Esophagus squamous epithelium (tissue), 5 donors: ENCODE measurements at places on chromosomes 5 and 9.

DNA sequence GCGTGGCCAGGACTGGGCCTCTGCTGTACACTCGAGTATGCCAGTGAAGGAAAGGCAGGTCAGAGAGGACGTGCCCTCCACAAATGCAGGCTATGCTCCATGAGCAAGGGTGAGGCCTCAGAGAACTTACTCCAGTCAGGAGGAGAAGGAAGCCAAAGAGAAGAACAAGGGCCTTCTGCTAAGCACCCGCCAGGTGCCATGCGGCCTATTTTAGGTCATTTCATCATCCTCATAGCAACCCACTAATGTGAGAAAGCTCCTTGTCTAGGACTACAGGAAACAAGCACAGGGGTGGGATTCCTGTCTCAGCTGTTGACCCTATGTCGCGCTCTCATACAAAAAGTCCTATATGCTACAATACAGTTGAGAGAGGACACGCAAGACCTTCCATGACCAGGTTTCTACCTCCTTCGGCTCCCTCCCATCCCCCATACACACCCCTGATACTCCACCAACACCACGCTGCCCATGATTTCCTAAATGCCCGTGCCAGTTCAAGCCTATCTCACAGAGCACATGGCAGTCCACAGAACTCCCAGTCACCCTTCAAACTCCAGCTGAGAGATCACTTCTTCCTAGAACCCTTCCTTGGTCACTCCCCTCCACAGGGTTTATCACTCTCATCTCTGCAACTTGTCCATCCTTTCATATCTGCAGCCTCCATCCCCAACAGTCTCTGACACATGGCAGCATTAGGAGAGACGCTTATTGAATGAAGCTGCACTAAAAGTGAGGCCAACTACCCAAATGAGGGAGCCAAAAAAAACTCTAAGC is 26.8 kb downstream of the PSMB7 start:
- no peak for DNase-seq

DNA sequence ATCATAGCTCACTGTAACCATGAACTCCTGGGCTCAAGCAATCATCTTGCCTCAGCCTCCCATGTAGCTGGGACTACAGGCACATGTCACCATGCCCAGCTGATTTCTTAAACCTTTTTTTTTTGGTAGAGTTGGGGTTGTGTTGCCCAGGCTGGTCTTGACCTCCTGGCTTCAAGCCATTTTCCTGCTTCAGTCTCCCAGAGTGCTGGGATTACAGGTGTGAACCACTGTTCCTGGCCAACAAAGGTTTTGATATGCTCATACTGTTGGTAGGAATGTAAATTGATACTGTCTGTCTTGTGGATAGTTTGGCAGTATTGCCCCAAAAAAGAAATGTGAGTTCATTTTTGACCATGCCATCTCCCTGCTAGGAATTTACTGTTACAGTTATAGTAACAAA is 77.4 kb upstream of the TMEM171 start:
- no peak for DNase-seq

GRCh38 chr9:110255463-110256379 is 586 bp downstream of the TXN start:
- DNase-seq = peak; percentile 6

- no peak for DNase-seq
Measured at GRCh38 chr5:37717613-37718431, 122.0 kb downstream of the GDNF start.

DNA sequence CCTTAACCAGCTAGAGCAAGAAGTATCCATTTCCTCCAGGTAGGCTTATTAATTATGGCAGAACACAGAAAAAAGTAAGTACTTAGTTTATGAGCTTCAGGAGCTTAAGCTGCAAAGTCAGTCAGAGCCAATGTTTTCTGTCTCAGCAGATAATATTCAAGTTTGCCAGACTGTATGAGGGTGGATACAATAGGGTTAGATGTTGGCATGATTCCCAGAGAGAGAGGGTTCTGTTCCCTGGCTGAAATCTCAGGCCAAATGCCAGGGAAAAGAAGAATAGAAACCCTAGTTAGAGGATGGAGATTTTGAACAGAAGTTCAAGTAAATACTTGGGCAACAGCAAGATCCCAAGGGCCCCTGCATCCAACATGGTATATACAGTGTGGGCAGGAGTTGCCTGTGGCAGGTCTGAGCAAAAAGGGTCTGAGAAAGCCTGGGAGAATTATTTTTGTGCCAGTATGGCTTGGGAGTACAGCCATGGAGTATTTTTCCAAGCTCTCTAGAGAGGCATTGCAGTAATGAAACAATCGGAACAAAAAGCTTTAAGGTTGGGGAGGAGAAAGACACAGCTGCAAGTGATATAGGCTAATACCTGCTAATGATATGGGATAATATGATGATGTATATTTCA is 31.0 kb upstream of the ISOC1 start:
- no peak for DNase-seq

- DNase-seq = no peak
Measured at GRCh38 chr5:83517072-83517687, 45.6 kb downstream of the VCAN start.

GRCh38 chr9:125493384-125493783 is 213.6 kb downstream of the MAPKAP1 start:
- no peak for DNase-seq

DNA sequence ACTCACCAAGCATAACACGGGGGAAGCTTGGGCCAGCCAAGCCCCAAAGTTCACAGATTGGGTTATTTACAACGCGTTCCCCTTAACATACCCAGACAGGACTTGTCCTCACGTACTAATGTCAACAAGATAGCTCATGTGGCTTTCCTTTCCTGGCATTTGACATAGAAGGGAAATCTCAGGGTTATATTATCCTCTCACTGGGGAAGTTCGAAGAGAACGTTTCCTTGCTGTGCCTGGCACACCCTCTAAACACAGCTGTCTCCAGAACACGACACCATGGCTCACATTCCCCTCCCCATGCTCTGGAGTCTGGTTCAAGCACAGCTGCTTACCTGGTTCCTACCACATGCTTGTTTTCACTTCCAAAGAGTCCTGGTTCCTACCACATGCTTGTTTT is 46.8 kb upstream of the OTULINL start:
- DNase-seq = no peak

- DNase-seq = no peak
Measured at GRCh38 chr5:170769898-170770416, 13.6 kb upstream of the GABRP start.

GRCh38 chr9:95766906-95767305 is 108.6 kb upstream of the ERCC6L2 start:
- DNase-seq = no peak

DNA sequence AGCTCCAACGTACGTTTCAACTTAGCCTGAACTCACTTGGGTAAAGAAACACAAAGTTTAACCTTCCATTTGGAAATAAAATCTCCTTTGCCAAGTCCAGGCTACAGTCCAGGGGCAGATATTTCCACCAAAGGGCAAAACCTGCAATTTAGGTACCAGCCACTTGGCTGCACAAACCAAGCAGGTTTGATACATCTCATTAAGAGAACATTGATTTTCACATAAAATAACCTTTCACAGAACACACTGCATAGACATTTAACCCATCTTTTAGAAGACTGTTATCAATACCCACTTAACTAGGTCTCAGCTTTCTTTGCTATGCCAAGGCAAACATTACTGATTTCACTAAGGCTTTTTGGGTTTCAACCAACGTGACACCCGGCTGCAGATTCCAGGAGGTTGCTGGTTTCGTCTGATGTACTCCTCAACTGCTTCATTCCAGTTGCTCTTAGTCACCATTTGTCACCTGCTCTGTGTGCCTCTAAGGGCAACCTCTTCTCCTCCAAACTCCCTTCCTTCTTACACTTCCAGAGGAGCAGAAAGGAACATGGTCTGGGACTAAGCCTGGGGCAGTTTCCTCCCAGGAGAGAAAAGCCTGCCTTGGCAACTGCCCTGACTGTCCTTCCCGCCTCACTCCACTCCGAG is 67.1 kb downstream of the EPB41L4B start:
- DNase-seq = no peak

DNA sequence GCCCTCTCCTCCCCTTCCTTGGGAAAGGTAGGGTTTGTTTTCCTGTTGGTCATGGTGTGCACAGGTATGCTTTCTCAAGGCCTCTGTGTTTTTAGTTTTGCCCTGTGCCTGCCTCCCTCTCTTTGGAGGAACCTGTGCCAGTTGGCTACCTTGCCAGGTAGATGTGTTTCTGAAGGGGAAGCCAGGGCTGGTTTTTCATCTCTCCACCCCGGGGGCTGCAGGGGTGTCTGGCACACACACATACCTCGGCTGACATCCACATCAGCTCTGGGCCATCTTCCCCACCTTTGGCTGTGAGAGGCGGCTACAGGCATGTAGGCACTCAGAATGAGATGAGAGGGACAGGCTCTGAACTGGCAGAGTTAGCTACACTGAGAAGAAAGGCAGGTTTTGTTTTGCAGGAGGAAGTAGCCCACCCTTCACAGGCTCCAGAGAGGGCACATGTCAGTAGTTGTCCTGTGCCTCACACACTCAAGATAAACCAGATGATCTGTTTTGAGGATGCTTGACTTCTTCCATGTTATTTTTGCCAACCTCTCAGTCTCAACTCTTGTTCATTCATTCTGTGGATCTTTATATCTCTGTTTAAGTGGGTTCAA is 9.7 kb downstream of the RGMB start:
- no peak for DNase-seq

DNA sequence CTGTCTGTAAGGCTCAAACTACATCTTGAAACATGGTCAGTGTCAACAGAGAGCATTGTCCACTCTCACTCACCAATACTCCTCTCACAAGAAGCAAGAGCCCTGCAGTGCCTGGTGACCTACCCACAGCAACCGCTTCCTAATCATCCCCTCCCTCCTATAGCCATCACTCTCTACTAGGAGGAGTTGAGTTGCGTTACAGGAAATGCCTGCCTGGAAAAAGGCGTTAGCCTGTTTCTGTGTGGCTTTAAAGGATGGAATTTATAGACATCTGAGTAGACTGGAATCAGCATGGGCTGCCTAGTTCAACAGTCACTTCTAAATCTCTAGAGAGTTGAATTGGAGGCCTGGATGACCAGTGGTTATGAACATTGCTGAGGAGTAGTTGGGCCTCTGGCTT is 108.3 kb upstream of the FER start:
- DNase-seq = no peak

DNA sequence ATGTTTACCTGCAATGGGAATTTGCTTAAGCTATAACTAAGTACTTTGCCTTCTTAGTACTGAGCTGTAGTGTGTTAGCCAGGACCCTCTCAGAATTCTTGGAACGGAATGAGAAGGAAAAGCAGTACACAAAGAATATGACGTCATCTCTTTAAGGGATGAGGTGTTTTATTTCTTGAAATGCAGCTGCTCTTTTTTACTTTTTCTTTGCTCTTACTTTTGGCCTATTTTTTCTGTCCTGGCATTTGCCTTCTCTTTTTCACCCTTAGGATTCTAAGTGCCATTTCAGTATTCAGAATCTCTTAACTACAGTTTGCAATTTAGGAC is 10.1 kb downstream of the KIF2A start:
- no peak for DNase-seq

DNA sequence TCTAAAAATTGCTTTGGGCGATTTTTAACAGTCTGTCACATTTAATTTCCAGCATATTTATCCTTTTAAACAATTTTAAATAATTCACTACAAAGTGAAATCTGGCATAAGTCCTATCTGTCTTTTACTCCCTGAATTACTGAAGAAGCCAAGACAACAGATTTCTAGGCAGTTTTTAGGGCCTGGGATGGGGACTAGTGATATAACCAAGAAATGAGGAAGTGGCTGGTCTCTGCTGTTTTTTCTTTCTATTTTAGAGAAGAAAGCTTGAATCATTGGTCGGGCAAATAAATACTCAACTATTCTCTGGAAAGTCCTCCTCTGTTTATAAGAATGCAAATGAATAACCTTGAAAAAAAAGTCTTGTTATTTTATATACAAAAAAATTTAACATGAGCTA is 79.7 kb upstream of the SSBP2 start:
- no peak for DNase-seq

DNA sequence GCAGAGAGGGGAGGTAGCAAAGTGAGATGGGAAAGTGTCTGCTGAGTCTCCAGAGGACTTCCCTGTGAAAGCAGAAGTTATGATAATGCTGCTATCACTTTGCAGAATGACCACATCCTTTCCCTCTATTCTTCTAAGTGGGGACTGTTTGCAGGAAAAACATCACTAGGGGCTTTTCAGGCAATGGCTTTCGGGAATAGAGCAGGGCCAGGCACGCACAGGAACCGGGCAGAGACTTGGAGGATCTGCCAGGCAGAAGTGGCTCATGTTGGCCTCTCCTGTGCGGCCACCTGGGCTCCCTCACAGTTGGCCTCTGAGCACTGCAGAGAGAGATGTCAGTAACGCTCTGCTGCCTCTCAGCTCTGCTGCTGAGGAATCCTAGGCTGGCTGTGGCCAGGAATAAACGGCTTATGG is 214.7 kb downstream of the MAST4 start:
- DNase-seq = no peak

GRCh38 chr5:169268019-169268418 is 32.9 kb downstream of the SLIT3 start:
- no peak for DNase-seq

DNA sequence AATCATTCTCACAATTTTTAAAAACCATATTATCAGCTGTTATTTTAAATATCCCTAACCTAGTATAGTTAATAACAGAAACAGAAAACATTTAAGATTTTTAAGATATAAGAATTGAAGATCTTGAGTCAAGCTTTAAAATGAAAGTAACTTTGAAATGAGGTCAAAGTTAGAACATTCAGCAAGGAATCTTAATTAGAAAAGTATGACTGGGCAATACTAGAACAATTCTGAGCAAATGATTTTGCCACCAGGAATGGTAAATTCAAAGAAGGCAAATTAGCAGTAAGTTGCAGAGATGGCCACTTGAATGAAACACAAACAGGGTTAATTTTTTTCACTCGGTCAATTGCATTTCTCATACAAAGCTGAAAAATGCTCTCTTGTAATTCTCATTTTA is 117.9 kb downstream of the NXNL2 start:
- no peak for DNase-seq

- no peak for DNase-seq
Measured at GRCh38 chr5:119385536-119386128, 29.8 kb downstream of the TNFAIP8 start.

- no peak for DNase-seq
Measured at GRCh38 chr5:123813937-123814624, 302.1 kb downstream of the CSNK1G3 start.

DNA sequence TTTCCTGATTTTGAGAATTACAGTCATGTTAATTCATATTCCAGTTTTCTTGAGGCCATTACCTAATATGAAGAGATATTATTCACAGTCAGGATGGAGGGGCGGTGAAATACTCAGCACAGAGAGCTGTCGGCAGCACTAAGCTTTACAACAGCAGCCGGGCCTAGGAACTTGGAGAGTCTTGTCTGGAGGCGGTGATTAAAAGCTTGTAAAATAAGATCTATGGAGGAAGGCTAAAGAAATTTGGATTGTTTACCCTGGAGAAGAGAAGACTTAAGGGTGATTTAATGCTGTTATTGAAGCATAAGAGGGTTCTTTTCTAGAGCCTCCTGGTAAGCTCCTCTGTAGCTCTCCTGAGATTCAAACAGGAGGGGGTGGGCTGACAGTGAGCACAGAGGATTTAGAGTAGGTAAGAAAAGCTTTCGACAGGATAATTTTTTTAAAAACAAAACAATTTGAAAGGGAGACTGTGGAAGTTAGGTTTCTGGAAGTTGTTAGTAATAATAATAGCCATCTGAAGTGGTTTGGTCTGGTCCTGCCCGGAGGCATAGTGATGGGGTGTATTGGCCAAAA is 406.3 kb upstream of the ADAMTSL1 start:
- DNase-seq = no peak

GRCh38 chr5:59007460-59008063 is 424.7 kb downstream of the RAB3C start:
- DNase-seq = no peak
